ENCODE measurements at places on chromosomes 3 and 15.

DNA sequence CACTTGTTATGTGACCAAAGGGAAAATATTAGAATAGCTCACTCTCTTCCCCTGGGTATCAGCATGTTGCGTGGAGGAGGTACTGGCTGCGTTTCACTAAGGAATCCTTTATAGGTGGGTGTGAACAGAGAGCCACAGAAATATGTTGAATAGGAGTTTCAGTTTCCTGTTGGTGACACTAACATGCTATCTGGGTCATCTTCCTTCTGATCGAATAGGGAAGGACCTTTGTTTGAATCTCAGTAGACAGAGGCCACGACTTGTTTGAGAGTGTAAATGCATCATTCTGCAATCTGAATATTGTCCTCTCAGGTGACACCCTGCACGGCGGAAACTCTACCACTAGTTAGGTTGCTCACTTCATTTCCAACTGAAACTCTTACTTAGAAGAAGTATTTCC lies 157.9 kb upstream of the SLC2A2 start:
- no peak for DNase-seq

- no peak for DNase-seq
These were observed 56.4 kb downstream of the FEM1B start for GRCh38 chr15:68333775-68334470.

DNA sequence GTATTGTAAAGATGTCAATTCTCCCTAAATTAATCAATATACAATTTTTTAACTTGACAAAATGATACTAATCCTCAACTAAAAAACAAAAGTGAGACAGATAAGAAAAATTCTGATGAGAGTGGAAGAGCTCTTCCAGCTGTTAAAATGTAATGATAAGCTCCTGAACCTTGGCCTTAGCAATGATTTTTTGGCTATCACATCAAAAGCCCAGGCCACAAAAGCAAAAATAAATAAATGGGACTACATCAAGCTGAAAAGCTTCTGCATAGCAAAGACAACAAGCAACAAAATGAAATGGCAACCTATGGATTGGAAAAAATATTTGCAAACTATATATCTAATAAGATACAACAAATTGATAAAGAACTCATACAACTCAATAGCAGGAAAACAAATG lies 24.0 kb upstream of the SRPRB start:
- DNase-seq: no peak

DNA sequence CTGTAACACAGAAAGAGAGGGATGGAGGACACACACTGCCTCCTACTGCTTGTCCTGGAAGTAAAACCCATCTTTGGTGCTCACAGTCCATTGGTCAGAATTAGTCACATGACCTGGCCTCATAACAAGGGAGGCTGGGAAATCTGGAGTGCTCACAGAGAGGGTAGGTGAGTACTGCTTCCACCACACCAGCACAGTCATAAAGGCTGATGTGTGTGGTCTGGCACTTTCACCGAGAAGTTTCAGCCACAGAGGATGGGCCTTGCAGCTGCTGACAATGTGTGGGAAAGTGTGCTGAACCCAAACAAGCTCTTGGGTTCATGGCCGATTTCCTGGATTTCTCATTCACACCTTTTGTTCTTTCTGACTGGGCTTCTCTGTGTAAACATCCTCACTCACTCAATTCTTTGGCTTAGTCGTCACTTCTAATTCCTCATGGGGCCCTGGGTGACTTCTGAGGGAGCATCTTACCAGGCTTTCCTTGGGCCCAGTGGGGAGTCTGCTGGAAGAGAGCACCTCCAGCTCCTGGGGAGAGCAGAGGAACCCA lies 100.7 kb downstream of the ASB7 start:
- no peak for DNase-seq

- DNase-seq: no peak
These were observed 469.6 kb upstream of the PPP2R3A start for GRCh38 chr3:135495891-135496290.

GRCh38 chr15:33112541-33113105 lies 81.9 kb downstream of the FMN1 start:
- no peak for DNase-seq

DNA sequence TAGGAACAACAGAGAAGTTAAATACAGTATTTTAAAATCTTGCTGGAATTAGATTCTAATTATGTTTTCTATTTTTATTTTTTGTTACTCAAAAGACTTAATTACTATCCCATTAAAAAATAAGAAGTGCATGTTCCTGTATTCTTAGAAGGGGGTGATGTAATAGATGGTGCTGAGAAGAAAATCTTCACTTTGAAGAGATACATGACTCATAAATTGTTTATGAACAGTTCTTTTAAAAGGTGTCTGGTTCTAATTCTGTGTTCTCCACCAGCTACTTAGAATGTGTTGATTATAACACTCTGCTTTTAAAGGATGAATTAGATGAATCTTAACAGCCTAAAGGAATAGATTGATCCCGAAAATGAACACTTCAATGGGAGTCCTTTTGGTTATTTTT lies 8.2 kb downstream of the RCN2 start:
- no peak for DNase-seq

DNA sequence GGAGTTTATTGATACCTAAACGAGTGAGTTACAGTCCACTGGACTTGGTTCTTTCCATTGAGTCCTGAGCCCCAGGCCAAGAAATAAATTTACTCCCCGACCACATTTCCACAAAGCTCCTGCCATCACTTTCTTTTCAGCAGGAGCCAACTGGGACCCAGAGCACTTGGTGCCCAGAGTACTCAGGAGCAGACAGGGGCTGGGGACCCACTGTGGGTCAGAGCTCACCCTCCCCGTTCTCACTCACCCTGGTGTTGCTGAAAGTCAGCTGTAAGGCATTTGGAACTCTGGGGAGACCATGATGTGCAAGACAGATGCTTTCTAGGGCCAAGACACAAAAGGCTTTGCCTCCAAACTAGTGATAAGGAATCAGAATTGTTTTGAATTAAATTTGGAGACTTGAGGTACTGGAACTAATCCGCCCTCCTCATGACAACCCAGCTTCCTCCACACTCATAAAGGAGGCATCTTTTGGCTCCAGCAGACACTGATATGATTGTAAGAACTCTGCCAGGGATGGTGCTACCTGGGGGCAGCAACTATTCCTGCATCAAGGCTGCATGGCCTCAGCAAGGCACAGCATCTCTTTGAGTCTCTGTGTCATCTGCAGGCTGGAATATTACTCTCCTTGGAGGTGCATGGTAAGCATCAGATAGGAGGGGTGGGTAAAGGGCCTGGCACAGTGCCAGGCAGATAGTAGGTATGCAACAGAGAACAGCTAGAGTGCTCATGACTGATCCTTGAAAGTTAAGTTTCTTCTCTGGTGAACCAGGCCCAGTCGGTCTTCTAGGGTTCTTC lies 7.3 kb upstream of the CAMK1 start:
- no peak for DNase-seq

DNA sequence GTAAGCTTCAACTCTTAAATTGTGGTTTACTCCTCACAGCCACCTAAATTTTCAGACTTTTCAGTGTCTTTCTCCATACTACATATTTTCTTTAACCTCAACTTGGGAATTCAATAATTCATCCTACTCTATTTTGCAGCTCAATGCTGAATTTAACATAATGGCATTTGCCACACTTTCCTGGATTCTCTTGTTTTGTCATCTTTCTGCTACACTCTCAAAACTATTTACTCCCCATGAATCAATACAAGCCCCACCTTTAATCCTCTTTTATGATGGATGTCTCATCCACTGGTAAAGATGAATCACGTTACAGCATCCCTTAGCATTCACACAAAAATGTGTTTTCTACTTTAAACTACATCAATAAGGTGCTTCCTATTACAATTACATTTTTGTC lies 19.6 kb upstream of the CHMP2B start:
- DNase-seq: no peak

GRCh38 chr3:192422321-192422996 lies 304.9 kb downstream of the FGF12 start:
- DNase-seq: no peak

DNA sequence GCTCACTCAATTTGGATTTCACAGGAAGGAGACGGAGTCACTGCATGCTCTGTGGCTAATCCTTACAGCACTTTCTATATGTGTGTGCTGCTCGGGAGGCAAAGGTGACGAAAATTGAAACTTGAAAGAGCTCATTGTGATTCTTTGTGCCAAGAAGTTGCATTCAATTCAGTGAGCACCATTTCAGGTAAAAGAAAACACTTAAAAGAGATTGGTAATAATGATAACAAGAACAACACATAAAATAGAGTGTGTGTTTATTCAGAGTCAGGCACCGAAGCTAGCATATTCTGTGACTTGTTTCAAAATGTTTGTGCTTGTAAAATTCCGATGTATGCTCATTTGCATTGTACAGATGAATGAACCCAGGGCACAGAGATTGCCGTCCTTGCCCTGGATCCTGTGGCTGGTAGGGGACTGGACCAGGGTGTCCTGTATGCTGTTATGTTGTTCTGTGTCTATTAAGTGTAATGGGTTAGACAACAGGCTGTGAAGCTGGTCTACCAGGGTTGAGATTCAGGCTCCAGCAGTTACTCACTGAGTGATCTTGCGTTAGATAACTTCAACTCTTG lies 193.3 kb upstream of the PROK2 start:
- DNase-seq: no peak

- DNase-seq: no peak
These were observed 227.1 kb downstream of the RPLP1 start for GRCh38 chr15:69679623-69680228.

DNA sequence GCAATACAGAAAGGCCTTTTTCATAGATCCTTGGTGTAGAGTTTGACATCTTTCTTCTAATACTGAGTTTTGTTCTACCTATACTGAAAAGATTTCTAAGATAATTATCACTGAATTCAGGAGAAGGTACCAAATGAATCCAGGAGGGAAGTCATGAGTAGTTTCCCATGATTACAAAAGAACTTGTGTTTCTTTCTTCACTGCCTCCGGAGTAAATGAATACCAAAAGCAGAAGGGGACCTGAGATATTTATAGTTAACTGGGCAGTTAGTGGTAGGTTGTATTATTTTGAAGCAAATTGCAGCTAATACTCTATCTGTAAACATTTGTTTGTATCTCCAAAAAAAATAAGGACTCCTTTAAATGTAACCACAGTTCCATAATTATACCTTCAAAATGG lies 175.4 kb downstream of the SUCNR1 start:
- no peak for DNase-seq

GRCh38 chr3:115375362-115375761 lies 228.3 kb upstream of the ZBTB20 start:
- DNase-seq: no peak

DNA sequence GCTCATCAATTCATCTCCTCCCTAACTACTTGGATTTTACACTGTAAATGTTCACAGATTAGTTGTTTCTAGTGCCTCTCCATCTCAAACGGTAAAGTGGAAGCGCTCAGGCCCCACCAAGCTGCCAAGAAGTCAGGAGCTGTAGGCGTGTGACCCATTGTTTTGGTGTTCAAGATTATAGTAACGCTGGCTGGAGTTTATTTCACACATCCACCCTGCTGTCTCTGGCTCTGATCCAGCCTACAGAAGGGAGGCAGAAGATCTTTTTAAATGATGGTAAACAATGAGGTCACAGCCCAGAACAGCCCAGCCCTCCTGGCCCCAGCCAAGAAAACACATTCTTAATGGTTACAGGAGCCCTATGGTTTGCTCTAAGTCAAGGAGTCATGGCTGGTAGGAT lies 25.7 kb upstream of the GALNT15 start:
- peak; percentile 63 for DNase-seq

DNA sequence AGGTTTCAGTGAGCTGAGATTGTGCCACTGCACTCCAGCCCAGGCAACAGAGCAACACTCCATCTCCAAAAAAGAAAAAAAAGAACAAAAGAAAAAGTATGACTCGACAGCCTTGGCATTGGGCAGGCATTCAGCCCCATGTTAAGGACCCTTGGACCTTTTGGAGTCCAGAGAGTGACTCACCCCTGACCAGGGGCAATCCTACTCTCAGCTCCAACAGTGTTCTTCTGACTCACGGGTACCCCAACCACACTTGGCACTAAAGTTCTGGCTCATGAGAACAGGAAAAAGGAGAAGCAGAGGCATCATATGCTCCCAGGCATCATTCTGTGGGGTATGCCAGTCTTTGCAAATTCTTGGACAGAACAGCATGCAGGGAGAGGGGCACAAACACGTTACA lies 252.4 kb upstream of the HES1 start:
- no peak for DNase-seq

DNA sequence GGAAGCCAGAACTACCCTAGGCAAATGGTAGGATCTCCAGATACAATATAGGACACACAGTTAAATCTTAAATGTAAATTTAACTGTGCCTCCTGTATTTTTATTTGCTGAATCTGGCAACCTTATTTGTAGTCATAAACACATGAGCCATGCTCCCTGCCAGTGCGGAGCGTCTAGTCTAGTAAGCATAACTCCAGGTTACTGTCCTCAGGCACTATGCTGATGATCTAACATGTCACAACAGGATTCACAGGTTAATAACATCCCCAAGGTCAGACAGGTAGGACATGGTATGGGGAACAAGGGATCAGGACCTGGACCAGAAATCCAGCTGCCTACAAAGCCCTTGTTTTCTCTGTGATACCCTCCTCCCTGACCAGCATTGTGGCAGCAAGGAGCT lies 305.1 kb downstream of the CACNA2D3 start:
- peak; percentile 27 for DNase-seq

- no peak for DNase-seq
These were observed 35.6 kb downstream of the SETMAR start for GRCh38 chr3:4338751-4339150.

DNA sequence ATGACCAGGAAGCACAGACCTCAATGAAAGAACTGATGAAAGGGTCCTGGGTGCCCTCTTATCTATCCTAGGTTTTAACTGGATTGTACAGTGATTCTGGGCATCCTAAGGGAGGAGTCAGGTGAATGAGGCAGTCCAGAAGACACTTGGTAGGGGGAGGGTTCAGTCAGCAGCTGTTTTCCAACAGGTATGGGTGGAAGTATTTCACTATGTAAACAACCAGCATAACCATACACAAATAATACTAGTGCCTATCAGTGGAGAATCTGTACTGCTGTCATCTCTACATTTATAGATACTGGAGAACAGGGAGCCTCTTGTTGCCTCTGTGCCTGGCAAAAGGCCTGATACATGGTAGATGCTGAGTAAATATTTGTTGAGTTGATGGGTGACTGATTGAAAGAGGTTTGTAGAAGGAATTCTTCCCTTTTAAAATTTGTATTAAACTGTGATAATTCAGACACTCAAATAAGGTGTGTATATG lies 328.5 kb downstream of the RBMS3 start:
- DNase-seq: no peak

Measured in NCI-H1694 (cell line).